ENCODE measurements at places on chromosomes 7 and 10.
A peak's percentile ranks its signal among the peaks of the same experiment; 100 is the strongest.

DNA sequence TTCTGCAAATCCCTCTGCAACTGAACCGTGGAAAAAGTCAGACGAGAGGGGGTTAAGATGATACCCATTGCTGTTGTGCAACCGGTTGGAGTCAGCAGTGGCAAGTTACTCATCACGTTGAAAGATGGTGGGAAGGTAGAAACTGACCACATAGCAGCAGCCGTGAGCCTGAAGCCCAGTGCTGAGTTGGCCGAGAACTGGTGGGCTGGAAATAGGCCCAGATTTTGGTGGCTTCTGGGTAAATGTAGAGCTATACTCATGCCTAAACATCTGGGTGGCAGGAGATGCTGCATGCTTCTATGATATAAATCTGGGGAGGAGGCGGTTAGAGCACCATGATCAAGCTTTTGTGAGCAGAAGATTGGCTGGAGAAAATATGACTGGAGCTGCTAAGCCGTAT, 78.6 kb downstream of the ARL5B start:
- peak; percentile 89 for DNase-seq

GRCh38 chr7:94675356-94675755, 19.4 kb upstream of the SGCE start:
- DNase-seq = no peak

DNA sequence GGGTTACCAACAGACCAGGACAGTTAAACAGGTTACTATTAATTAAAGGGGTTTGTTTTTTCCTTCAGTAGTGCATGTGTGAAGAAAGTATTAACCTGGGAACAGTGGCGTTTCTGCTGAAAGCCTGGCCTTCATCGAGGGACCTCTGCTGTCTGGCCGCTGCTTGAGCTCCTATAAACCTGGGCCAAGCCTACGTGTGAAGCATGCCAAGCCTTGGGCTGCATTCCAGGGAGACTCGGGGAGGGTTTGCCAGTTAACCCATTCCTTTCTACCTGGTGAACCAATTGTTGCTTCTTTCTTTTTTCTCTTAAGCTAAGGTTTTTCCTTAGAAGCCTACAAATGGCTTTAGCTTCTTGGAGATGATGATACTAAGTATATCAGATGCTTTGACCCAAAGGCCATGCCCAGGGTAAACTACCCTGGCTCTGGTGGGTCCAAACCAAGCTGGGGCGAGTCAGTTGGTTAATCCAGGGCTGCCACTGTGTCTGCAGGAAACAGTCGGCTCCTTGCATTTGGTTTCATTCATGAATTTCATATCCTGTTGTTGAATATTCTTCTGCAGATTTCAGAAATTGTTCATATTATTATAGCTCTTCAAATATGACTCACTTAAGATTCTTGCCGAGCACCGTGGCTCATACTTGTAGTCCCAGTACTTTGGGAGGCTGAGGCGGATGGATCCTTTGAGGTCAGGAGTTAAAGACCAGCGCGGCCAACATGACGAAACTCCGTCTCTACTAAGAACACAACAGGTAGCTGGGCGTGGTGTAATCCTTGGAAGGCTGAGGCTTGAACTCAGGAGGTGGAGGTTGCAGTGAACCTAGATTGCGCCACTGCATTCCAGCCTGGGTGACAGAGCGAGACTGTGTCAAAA, 23.8 kb downstream of the PFKP start:
- DNase-seq = peak; percentile 78

GRCh38 chr10:14545827-14546226, 215.1 kb upstream of the FRMD4A start:
- DNase-seq = no peak

DNA sequence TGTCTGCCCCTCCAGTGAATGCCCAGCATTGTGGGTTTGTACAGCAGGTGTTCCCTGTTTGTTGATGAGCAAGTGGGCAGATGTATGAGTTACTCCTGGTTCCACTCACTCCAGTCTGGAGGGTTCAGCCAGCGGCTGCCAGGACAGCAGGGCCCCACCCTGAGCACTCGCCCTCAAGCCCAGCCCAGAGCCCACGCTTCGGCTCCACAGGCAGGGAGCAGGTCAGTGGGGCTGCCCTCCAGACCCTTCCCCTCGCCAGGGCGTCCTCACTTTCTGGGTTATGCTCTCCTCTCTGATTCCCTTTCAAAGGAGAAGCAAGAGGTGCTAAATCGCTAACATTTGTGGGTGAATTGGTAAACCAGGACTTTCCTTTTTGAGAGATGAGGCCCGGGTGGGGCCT, 4.8 kb upstream of the VIPR2 start:
- DNase-seq = no peak

- no peak for DNase-seq
Measured at GRCh38 chr10:52807803-52808202, 35.2 kb upstream of the MBL2 start.

- no peak for DNase-seq
Measured at GRCh38 chr7:4726566-4726965, 44.5 kb downstream of the FOXK1 start.

DNA sequence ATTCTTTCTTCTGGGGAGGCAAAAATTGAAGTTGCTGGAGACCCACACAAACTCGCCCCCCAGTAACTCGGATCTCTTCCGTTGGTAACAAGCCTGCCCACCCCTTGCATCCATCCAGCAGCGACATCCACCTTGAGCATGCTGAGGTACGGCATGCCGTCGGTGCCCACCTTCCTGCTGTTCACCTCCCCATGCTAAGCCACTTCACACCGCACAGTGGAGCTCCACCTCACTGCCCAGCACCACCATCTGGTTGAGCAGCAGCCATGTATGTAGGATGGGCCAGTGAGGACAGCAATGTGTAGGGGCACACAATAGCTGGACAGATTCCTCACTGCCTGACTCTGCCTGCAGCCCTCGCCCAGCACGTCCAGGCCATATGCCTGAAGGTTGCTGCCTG, 138.1 kb upstream of the ZNF92 start:
- DNase-seq = no peak

DNA sequence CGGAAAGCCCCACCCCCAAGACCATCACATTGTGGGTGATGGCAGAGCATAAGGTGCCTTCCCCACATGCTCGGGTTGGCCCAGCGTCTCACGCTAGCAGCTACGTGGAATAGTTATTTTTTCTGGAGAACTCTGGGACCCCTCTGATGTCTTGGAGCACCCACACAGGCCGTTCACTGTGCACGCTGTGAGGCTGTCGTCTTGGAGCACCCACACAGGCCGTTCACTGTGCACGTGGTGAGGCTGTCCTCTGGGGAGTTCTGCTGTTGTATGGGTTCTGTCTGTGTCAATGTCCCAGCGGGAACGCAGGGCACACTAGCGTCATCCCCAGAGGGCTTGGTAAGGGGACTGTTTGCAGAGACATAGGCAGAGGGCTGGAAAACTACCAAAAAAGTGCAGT, 38.8 kb upstream of the FAM20C start:
- DNase-seq = no peak
